Nephron progenitor cell (in vitro differentiated cells): ENCODE measurements at places on chromosomes 2 and 18.
A peak's percentile ranks its signal among the peaks of the same experiment; 100 is the strongest.

- no peak for DNase-seq
Observed at GRCh38 chr18:27674411-27674810, 489.3 kb upstream of the CHST9 start.

DNA sequence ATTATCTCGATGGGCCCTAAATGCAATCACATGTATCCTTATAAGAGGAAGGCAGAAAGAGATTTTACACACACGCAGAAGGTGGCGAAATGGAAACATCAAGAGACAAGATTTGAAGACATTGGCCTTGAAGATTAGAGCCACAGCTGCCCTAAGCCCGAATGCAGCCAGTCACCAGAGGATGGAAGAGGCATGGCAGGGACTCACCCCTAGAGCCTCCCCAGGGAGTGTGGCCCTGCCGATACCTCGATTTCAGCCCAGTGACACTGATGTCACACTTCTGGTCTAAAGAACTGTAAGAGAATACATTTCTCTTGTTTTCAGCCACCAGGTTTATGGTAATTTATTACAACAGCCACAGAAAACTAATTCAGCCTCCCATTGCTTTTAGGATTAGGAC is 17.4 kb downstream of the TTC39C start:
- no peak for DNase-seq

GRCh38 chr2:32278478-32278853 is 762 bp downstream of the YIPF4 start:
- no peak for DNase-seq

DNA sequence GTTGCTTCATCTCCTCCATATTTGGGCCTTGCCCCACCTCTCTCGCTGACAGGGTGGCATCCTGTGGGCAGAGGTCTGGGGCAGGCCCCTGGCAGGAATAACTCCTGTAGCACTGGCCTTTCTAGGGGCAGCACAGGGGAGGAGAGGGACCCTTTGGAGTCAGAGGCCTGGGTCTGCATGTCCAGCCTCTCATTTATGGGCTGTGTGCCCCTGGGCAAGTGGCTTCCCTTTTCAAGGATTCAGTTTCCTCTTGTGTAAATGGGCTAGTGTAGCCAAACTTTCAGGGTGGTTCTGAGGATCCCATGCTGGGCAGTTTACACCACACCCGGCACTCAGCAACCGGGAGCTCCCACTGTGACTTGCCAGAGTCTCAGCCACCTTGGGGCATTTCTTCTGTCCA is 23.4 kb downstream of the ADRA2B start:
- no peak for DNase-seq

GRCh38 chr2:75327334-75327733 is 128.0 kb upstream of the TACR1 start:
- no peak for DNase-seq

DNA sequence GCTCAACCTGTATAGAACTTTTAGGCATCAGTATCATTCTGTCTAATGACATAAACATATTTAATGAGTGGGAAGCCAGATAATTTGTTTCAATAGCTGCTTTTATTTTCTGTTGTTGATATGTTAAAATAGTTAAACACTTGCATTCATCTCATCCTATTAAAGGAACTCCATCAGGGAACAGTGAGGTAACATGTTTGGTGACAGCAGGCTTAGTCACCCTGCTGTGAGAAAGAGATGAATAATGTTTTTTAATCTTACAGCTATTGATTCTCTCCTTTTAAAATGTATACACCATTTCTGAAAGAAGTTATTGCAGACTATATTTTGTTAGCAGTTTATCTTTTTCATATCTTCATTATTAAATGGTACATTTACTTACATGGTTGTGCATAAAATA is 123.3 kb upstream of the CWC22 start:
- no peak for DNase-seq

GRCh38 chr2:27262379-27263286 is at the start of gene SLC30A3:
Gene SLC30A3, minus strand, starts transcription at chr2:27263047. Its CDS starts 141 bp downstream, at chr2:27262906.
- DNase-seq = peak; percentile 78

DNA sequence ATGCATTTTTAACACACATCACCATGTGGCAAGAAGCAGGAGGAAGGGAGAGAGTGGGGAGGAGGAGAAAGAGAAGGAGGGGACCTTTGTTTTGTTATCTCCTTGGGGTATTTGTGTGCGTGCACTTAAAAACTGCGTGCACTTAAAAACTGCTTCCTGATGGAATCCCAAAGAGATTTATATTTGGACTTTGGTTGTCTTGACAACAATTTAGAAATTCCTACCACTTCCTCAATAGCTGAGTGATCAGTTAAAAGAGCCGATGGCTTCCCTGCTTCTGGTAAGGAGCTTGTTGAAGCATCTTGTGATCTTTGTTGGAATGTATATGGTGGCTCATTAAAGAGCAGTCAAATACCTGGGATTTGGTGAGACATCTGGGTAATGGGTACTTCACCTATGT is 4.5 kb downstream of the RAB31 start:
- no peak for DNase-seq

GRCh38 chr18:3691705-3692104 is 241.7 kb downstream of the TGIF1 start:
- DNase-seq = no peak

- no peak for DNase-seq
Observed at GRCh38 chr2:173985605-173985992, 20.4 kb upstream of the SP3 start.

GRCh38 chr2:71859211-71859847 is 288.3 kb downstream of the CYP26B1 start:
- DNase-seq = no peak

DNA sequence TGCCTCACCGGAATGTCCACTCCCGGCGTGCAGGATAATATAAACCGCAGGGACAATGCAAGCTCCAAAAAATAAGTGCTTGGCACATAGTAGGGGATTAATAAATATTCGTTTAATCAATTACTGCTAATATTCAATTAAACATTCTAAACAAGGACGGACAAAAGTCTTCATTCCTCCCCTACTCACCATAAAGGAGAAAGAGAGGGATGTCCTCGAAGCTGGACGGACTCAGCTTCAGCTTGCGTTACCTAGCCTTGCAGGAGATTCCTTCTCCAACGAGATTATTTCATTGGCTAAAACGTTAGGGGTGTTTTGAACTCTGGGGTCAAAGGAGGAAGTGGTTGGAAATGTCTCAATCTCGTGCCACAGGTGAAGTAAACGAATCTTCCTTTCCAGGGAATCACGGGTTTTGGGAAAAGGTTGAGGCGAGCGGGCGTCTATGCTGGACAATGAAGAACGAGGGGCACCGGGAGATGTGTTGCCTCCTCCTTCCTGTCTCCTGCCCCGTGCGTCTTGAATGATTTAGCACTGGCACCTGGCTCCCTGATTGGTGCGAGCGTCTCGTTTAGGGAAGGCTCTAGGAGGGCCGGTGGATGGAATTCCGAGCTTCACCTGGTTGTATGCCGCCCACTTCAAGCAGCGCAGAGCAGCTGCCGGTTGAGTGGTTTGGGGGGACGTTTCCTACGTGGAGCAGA is 2.0 kb upstream of the GAD1 start:
- peak; percentile 23 for DNase-seq

DNA sequence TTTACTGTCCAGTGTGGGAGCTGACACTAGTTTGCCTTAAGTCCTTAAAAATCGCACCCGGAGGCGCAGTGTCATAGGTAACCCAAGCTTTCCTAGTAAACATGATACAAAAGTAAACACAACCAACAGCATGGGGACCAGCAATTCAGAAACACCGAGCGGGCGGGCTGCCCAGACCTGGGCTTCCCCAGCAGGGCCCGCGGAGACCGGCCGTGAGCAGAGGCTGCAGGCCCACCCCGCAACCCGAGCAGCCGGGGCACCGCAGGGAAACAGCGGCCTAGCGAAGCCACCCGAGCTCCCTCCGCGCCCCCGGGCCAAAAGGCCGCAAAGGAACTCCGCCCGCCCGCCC is 296 bp downstream of the TTC21B start:
- no peak for DNase-seq

DNA sequence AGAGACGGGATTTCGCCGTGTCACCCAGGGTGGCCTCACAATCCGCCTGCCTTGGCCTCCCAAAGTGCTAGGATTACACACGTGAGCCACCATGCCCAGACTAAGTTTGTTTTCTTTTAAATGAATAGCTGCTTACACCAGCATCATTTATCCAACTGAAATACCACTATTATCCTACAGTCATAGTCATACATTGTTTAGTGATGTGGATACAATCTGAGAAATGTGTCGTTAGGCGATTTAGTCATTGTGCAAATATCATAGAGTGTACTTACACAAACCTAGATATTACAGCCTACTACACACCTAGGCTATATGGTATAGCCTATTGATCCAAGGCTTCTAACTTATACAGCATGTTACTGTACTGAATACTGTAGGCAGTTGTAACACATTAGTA is 10.3 kb downstream of the ZC3H15 start:
- DNase-seq = no peak

GRCh38 chr2:62374301-62375112 is 131.5 kb downstream of the TMEM17 start:
- no peak for DNase-seq

DNA sequence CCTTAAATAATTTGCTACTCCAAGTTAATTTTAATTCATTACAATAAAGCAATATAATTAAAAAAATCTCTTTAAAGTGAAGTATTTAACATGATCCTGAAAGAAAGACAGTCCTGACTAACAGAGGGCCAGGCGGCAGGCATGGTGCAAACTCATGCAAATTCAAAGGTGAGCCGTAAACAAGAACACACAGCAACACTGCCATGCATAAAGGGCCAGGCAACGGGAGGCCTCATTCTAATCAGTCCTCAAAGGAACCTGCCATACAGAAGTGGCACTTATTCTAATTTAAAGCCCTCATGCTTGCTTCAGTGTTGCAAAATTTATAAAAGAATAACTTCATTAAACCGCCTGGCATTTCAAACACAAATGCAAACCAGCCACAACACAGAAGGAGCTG is 277.0 kb downstream of the ZNF521 start:
- no peak for DNase-seq

DNA sequence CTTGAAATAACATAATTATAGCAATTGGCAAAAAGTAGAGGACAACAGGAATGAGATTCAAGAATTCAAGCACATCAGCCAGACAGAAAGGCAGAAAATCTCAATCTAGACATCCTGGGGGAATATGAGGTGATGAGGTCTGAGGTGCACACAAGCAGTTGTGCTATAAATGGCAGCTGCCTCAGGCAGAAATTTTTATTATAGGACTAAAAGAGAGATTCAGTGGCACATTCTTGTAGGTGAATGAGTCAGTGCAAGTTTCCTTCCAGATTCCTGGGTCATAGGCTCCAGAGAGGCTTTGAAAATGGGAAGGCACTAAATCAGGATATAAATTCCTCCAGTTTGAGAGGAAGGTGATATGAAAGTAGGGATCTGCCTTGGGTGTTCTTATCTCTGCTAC is 127.2 kb upstream of the THSD7B start:
- DNase-seq = no peak

- DNase-seq = no peak
Observed at GRCh38 chr2:108287169-108287568, 1.5 kb upstream of the SULT1C2 start.

DNA sequence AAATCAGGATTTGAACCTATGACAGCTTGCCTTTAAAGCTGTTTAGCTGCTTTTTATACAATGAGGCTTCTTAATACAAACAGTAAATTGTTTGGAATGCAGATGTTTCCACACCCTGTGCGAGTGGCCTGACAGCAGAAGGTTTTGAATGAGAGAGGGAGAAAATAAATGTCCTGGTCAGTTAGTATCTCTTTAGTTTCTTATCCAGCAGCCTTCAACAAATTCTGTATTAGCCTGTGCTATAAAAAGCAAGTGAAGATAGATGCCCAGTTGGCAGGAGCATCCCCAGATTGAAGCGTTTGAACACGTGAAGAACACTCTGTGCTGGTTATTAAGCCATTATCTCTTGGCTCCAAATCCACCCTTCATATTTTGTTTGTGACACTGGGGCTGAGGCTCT is 70.6 kb downstream of the CERS6 start:
- no peak for DNase-seq

GRCh38 chr2:240127911-240128607 is 8.0 kb downstream of the COPS9 start:
- DNase-seq = no peak

DNA sequence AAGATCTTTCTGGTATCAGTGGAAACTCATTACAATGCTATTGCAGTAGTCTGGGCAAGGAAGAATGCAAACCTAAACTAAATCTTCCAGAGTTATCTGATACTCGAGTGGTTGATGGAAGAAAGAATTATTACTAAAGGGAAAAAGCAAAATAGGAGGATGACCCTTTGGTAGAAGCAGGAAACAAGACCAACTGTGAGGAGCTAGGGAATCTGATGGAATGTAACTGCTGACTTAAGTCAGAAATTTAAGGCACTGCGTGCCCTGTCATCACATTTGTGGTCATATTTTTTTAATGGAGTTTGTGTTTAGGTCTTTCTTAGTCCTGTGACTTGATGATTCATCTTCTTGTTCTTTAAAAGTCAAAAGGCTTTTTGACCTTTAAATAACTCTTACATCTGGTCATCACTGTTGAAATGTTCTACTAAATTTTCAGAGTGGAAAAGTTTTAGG is 36.5 kb upstream of the ARMC9 start:
- DNase-seq = no peak

- no peak for DNase-seq
Observed at GRCh38 chr2:235390108-235390815, 103.6 kb upstream of the AGAP1 start.

GRCh38 chr2:31079665-31080064 is 58.6 kb downstream of the GALNT14 start:
- peak; percentile 59 for DNase-seq

DNA sequence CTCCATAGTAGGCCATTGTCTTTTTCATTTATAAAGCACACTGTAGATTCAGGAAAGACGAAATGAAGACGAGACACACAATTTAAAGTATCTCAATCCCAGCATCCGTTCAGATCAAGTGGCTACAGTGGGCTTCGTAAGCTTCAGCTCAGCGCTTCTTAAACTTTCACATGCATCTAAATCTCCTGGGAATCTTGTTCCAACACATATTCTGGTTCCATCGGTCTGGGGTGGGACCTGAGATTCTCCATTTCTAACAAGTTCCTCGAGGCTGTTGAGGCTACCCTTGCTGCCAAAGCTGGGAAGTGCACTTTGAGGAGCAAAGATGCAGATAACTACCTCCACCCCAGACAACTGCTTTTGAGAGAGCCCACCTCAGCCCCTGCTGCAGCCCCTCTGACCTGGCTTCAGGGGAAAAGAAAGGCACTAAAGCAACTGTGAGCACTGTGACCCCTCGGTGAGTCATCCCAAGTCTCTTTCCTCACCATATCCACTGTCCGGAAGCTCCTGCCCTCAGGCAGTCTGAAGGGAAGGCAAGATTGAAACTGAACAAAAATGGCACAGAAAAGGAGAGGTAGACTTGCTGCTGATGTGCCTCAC is 201.1 kb upstream of the FBXO11 start:
- no peak for DNase-seq
